ENCODE measurements at places on chromosomes 7 and 10.
A peak's percentile ranks its signal among the peaks of the same experiment; 100 is the strongest.

DNA sequence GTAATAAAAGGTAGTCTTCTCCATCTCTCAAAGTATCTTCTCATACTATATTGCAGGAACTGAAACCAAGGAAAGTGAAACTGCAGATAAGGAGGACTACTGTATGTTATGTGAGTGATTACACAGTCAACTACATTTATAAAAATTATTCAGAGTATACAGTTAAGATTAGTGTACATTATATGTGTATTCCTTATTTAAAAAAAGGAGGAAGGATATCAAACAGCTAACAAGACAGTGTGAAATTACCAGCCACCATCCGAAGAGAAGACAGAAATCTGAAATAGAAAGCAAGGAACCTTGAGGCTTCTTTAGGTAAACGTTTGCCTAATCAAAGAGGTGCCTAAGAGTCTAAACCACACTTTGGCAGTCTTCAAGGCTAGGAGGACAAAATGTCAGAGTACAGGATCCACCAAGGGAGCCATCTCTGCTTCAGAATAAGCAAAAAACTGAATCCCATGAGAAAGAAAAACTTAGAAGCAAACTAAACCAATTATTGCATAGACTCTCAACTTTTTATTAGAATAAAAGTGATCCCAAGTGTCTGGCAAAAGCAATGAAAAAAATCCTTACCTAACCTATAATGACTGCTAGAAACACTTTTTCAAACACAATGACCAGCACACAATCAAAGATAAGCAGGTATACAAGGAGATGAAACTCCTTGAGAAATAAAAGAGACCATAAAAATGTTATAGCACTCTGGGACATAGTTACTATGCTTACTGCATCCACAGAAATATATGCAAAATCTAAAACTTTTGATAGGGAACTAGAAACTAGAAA is 6.4 kb downstream of the USP6NL start:
- DNase-seq, result no peak

DNA sequence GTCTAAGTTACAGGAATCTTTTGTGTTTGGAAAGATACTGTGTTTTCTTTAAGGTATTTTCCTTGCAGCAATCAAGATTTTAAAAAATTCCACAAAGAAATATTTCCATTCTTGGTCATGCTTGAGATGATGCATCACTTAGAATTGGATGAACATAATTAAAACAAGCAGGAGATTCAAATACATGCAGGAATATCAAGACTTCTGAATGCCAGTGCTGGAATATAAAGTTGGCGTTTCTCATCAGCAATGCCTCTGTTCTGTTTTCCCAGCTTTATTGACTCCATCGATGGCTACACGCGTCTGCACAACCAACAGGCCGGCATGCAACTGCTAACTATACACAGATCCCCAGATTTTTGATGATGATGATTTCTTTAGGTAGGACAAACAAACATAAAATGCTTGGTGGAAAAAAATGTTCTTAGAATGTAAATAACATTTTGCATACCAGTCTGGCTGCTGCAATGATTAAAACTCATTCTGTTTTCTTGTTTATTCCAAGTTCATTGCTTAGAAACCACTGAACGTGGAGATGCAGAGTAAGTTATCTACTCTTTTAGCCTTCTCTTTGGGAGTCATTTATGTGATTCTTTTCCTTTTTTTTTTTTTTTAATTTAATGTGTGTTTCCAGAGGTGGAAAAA is 91.3 kb upstream of the FAM171A1 start:
- DNase-seq, result no peak

DNA sequence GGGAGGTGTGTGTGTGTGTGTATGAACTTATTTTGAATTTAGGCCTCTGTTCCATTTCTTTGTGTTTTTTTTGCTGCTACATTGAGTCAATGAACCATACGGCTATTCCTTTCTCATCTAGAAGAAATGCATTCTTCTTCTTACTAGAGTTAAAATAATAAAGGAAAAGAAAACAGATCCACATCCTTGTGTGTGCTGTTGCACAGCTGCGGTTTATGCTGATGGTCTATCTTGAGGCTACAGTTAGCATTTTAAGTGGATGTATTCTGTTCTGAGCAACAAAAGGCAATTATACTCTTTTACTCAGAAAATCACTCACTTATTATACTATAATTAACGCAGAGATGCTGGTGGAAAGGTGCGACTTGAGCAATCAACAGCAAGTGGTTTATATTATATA is 615.0 kb upstream of the MBL2 start:
- no peak for DNase-seq

DNA sequence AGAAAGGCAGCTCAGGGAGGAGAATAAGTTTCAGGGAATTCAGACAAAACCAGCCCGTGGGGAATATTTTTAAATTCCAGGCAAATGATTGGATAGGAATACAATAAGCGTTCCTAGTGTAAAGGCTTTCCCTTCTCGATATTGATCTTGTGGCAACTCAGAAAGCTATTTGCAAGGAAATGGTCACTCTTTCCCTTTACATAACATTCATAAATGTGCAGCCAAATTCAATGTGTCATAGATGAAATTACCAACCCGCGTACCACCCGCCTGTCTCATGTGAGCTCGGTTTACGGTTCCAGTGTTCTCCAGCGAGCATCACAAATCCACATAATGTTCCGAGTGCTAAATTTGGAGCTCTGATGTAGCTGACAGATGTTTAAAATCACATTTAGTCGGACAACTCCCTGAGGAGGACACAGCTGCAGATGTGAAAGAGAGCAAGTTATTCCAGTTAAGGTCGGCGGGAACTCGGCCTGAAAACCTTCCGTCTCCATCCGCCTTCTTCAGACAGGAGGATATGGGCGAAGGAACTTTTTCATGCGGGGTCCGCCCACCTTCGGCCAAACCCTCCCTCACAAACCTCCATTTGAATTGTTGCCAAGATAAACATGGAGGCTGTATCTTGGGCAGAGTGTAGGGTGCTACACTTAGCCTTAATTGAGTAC is 327.0 kb downstream of the RNLS start:
- DNase-seq, result no peak

DNA sequence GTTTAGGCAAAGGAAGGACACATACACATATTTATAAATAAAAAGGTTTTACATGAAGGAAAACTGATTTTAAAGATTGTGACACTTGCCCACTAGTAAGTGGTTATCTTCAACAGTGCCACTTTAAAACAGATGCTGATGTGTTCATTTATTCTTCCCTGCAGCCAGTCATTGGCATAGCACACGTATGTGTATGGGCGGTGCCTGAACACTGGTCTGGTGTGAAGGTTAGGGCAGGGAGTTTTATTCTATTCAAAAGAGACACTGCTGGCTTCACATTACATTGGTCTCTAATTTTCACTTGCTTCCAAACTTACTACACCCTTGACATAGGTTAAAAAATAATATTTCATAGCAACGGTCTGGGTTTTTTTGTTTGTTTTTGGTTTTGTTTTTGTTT is 57.9 kb downstream of the NOD1 start:
- DNase-seq, result no peak

GRCh38 chr7:71705901-71706596 is 574.1 kb downstream of the GALNT17 start:
- DNase-seq, result no peak

GRCh38 chr10:121099592-121099991 is 248.4 kb downstream of the WDR11 start:
- no peak for DNase-seq

DNA sequence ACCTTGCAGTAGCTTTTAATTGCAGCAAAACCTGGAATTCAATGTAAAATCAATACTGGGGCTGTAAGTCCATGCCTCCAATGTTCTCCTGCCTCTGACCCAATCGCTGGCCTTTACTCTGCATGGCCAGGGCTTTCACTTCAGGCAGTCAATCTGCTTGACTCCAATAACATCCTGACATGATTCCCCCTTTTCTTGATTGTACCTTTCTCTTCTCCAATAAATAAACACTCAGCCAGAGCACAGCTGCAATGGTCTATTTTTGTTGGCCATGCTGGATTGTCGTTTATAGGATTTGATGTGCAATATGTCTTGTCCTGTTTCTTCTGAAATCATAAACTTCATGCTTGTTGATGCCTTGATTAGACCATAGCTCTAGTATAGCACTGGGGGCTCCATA is 97.8 kb upstream of the COL1A2 start:
- no peak for DNase-seq

DNA sequence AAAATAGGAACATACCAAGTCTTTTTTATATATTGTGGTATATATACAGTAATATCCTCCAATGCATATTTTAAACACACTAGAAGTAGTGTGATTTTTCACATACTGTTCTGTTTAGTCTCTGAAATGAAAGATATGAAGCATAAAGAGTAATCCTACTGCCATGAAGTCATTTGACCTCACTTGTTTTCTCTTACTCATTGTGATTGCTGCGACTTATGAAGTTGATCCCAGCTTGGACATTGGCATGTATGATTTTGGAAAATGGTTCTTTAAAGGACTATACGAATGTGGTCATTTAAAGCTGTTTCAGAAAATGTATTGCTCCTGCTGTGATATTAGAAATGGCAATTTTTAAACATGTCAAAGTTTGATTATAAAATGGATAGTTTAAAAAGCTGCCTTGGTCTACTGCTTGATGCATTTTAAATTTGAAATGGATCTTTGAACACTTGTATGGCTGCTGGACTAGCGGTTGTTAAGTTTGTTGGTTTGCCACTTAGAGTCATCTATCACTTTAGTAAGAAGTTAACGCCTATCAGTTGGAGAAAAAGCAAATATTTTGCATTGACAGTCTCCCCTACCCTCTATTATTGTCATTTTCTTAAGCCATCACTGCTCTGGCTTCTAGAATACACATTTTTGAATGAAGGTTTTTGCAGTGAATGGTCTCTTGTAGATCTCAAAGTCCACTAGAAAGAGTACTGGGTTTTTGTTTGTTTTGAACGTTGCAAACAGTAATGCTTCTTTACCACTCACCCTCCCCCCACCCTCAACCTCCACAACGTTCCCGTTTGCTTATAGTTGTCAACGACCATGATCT is 881 bp upstream of the PCGF5 start:
- no peak for DNase-seq

- peak; percentile 27 for DNase-seq
These were observed 110.1 kb downstream of the CDK14 start for GRCh38 chr7:90706072-90706716.

- no peak for DNase-seq
These were observed 33.5 kb downstream of the KCNMA1 start for GRCh38 chr10:77604063-77604462.

- no peak for DNase-seq
These were observed 209.3 kb downstream of the JAZF1 start for GRCh38 chr7:27971171-27971812.

DNA sequence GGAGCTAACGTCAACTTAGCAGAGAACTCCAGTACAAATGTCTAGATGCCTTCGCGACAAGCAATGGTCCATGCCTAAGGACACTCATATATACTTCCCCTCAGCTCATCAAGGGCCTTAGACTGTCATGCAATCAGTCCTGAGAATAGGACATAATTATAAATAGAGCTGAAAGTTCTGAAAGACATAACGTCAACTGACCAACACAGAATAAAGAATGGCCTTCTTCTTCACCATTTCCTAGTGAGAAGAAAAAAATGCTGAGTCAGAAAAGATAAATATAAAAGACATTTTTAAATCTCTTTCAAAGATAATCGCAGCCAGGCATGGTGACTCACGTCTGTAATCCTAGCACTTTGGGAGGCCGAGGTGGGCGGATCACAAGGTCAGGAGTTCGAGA is 83.2 kb downstream of the ARMH3 start:
- no peak for DNase-seq

DNA sequence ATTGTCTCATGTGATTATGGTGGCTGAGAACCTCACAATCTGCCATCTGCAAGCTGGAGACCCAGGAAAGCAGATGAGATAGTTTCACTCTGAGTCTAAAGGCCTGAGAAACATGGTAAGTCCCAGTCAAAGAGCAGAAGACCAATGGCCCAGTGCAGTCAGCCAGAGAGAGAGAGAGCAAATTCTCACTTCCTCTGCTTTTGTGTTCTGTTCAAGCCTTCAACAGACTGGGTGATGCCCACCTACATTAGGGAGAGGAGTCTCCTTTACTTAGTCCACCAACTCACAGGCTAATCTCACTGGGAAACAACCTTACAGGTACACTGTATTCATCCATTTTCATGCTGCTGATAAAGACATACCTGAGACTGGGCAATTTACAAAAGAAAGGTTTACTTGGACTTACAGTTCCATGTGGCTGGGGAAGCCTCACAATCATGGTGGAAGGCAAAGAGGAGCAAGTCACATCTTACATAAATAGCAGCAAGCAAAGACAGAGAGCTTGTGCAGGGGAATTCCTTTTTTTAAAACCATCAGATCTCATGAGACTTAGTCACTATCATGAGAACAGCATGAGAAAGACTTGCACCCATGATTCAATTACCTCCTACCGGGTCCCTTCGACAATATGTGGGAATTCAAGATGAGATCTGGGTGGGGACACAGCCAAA is 4.7 kb upstream of the FRMPD2 start:
- no peak for DNase-seq

GRCh38 chr7:137235434-137235833 is 108.1 kb downstream of the PTN start:
- DNase-seq, result no peak

DNA sequence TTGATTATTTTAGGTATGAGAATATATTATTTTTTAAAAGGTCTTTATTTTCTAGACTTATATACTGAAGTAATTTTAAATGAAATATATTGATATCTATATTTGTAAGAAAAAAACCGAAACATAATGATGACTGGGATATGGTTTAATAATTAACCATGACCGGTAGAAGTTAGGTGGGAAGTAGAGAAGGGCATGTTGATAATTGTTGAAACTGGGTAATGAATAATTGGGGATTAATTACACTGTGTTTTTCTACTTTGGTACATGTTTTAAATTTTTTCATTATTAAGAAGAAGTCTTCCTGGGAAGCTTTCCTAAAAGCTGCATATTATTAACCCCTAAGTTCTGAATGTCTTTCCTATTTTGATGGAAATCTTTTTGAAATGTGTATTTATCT is 16.3 kb downstream of the TSPAN12 start:
- no peak for DNase-seq

DNA sequence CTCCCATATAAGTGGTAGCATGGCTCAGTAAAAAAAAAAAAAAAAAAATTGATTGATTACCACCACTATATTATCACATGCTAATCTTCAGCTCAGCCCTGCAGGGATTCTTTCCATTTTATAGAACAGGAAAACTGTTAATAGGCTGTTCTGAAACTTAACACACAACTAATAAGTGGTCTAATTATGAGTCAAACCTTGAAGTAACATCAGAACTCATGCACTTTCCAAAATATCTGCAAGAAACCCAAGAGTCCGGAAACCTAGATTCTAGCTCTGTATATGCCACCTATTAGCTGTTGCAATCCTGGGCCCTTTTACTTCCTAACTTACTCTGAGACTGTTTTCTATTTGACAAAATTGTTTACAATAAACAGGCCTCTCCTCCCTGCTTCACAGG is 23.9 kb downstream of the SEM1 start:
- DNase-seq, result no peak
